ENCODE measurements at places on chromosomes 2 and 18.

GRCh38 chr2:205698286-205699268 is 16.3 kb downstream of the NRP2 start:
- DNase-seq = no peak

DNA sequence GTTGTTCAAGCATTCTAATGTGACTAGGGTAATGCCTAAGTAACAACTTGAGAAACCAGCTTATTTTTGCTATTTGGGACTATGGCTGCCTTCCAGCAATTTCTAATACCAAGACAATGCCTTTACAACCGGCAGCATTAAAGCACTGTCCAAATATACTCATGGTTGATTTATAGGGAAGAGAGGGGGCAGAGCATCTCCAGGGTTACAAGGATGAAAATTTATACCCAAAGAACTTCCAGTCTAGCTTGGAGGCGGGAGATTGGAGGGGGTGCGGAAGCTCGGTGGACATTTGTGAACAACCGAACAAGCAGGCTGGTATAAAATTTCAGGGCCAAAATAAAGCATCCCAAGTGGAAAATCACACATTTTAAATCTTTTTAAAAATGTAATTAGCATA is 294.9 kb upstream of the STON1 start:
- DNase-seq = no peak

DNA sequence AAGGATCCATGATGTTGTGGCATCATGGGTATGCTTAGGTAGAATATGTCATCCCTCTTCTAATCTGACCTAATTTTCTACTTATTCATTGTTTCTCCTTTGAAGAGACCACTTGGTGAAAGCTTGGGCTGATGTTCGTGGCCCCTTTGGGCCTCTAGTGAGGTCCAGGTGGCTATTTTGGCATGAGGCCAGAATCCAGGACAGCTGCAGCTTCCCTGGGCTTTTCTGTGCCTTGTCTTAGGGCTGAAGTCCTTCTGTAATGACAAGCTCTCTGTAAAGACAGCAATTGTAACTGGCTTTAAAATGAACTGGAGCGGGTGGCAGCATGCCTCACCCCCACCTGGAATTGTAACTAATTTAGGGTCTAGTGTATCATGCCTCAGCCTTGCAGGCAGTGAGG is 15.6 kb upstream of the MC2R start:
- no peak for DNase-seq

GRCh38 chr2:96157649-96158553 is 12.7 kb upstream of the DUSP2 start:
- DNase-seq = peak; percentile 72

DNA sequence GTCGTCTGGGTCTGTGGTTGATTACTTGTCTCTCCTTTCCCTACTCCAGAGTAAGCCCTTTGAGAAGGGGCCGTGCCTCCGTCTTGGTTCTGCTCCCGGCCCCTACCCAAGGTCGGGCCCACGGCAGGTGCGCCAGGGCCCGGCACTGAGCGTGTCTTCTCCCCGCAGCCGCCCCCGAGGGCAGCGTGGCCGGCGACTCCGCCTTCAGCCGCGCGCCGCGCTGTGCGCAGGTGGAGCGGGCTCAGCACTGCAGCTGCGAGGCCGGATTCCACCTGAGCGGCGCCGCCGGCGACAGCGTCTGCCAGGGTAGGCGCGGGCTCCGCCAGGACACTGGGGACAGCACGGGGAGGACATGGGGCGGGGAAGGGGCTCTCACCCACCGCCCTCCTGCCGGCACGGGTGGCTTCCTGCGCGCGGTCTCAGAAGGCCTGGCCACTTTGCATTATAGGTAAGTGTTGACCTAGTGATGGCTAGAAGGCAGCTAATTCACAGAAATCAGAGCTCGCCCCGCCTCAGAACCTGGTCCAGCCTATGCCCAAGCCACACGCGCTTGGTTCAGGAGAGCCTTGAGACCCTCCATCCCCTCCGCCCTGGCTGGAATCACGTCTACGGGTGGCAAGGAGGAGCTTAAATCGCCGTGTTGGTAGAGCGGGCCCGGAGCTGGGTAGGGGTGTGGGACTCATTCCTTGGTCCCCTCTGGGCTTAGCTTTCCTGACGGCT is 43.5 kb downstream of the FBLN7 start:
- no peak for DNase-seq

DNA sequence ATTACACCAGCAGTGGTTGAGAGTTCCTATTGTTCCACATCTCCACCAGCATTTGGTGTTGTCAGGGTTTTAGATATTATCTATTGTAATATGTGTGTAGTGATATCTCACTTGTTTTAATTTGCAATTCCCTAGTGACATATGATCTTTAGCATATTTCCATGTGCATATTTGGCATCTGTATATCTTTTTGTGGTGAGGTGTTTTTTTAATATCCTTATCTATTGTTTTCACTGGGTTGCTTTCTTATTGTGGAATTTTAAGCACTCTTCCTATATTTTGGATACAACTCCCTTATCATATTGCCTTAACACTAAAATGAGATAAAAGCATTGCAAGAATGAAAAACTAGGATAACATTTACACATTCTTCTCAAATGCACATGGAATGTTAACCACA is 453.9 kb upstream of the FSIP2 start:
- DNase-seq = no peak

DNA sequence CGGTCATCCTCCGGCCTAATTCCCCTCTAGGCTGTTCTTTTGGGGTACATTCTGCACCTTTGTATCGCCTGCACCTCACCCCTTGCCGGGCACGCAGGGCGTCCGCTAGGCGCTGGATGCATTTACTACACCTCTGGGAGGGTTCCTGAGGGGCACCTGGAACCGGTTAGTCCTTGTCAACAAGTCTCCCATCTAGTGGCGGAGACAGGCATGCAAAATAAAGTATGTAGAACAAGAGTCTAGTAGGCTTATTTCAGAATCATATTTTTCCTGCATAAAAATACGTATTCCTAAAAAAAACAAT is 705 bp upstream of the TEX261 start:
- DNase-seq = no peak

DNA sequence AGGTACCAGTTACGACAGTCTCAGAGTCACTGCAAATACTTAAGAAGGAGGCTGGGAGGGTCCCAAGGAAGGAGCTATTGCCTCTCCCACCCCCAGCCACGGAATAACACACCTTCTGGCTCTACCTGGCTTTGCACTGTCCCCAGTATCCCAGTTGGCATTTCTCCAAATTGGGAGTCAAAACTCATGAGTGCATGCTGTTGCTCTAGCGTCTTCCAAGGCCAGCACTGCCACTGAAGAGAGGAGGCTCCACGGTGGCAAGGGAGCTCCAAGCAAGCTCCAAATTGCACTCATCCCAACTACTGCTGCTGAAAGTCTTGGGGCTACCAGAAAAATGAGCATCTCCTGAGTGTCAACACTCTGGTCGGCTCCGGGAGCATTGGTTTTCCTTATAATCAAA is 1.6 kb downstream of the SCTR start:
- no peak for DNase-seq

DNA sequence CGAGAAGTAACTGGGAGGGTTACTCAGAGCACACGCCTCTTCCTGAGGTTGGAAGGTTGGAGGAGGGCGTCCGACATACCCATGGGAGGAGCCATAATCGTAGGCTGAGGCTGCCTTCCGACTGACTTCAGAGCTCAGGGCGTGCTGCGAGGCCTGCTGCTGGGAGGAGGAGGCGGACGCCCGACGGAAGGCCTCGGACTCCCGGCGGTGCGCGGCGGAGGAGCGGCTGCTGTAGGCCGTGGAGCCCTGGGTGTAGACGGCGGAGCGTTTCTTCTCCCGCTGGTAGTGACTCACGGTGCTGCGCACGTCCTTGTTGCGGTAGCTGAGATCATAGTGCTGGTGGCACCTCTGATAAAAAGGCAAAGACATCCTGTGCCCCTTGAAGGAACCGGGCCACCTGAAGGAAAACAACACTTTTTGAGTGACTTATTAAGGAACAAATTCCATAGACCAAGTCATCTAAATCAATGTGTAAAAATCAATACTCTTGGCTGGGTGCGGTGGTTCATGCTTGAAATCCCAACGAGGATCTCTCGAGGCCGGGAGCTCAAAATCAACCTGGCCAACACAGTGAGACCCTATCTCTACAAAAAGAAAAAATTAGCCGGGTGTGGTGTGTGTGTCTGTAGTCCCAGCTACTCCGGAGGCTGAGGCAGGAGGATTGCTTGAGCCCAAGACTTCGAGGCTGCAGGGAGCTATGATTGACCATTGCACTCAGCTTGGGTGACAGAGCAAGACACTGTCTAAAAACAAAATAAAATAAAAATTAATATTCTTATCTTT is 4.7 kb downstream of the MYOM1 start:
- no peak for DNase-seq

DNA sequence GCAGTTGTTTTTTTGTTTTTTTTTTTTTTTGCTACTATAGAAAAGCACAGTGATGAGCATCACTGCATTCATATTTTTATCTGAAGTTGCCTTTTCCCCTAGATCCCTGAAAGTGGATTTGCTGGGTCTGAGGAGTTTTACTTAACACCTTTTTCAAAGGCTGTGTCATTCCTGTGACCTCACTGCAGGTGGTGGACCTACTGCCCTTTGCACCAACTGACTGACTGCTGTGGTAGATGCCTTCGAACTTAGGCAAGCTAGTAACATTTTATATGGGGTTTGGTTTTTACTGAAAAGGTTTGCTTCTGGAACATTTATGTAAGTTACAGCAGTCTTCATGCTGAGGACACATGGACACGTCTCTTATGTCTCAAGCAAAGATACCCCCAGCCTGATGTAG is 36.2 kb downstream of the SPTBN1 start:
- DNase-seq = no peak

- no peak for DNase-seq
Observed at GRCh38 chr18:35189510-35189909, 51.3 kb upstream of the ZNF397 start.

GRCh38 chr2:33511141-33511540 is 34.7 kb downstream of the RASGRP3 start:
- DNase-seq = no peak

DNA sequence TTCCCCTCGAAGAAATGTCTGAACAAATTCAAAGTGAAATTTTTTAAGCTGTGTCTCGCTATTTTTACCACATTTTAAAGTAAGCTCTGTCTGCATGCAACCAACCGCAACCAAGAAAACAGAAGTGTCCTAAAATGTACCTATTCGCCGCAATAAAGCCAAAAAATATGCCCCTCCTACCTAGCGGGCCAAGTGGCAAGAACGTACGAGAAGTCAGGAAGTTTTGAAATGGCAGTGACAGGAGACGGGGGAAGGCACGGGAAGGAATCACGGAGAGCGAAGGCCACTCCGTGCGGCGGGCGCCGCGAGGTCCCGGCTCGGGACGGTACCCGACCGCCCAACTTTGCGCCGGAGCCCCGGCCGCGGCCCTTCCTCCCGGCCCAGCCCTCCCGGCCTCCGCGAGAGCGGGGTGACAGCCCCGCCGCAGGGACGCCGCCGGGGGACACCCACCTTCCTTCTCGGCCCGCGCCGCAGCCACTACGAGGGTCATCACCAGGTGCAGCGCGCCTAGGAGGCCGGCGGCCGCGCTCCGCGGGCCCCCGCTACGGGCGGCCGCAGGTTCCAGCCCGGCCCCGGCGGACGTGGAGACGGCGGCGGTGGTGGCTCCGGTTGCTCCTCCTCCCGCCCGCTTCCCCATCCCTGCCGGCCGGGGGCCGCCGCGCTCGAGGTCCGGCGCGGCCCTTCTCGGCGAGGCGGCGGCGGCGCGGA is 568 bp downstream of the TMEM131 start:
- DNase-seq = peak; percentile 58

- DNase-seq = no peak
Observed at GRCh38 chr2:237546040-237546875, 20.1 kb upstream of the PRLH start.

GRCh38 chr2:38498045-38498481 is 104.7 kb downstream of the HNRNPLL start:
- DNase-seq = no peak

DNA sequence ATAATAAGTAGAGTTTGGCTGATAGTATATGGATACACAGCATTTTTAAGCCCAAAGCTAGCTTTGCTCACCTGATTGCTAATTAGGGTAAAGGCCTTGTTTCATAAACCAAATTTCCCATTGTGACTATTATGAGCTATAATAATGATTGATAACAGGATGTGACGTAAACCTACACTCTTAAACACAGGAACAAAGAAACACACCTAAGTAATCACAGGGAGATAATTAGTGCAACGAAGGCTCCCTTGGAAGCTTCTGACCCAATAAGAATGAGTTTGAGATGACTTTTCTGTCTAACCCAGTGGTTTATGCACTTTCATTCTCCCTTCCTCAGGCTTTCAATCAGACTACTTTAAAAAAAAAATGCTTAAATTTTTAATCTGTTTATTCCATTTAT is 683.2 kb downstream of the SATB2 start:
- no peak for DNase-seq

DNA sequence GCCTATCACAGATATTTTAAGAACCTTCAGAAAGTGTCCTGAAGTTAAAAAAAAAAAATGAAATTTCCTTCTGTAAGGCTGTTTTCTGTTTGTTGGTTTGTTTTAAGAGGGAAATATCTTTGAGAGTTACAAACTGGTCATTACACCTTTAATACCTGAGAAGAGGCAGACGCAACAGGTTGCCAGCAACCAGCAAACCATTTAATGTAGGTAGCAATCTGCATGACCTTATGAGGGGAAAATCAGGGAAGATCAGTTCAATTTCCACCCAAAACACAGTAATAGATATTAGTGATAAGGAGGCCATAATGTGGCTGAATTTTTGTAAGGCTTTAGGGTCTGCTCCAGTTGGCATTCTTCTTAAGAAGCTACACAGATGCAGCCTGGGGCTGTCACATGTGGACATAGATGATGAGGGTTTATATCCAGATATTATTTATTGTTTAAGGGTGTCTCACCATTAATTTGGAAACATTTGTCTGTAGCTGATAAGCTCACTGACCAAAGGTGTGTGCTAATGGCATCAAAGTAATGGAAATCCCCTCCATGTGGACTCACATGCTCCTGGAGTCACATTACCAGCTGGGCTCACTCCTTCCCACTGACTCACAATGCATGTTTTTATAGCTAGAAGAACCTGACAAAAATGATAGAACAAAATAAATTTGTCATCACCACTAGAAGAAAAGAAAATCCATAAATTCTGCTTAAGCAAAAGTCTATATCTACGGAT is 83.5 kb upstream of the DTNA start:
- no peak for DNase-seq

- DNase-seq = no peak
Observed at GRCh38 chr2:105418522-105418921, 19.7 kb upstream of the FHL2 start.

DNA sequence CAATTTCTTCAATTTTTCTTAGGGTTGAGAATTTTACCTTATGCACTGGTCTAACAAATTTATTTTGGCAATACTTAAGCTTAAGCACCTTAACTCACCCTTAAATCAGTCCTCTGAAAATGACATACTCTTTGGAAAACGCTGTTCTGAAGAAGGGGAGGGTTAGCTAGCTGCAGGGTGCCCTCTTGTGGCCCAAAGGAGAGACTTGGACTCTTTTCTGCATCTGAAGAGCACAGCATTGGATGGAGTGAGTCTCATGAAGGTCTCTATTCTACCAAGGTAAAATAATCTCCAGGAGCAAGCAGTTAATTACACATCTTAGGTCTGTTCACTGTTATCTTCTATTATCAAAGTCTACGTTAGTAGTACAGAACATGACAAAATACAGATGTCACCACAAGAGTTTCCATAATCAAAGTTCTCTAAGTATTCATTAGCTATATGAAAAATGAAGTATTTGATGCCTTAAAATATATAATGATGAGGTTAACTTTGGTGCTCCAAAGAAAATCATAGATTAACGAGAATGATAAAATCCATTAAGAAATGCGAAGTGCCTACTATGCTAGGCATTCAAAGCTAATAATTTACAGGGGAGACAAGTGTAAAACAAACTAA is 24.4 kb downstream of the PUM2 start:
- DNase-seq = no peak
